GM23248 (cell line): ENCODE measurements at places on chromosomes 12 and 14. TPM values are rescaled to one million over a fixed set of nuclear protein-coding genes. Genes with fewer than 3 reads are reported as not detected.
A peak's percentile ranks its signal among the peaks of the same experiment; 100 is the strongest.

- H3K4me1 ChIP-seq, result peaks cover 61% of the 10 kb centered on the region
- peak overlapping the region; percentile 53 for H3K27ac ChIP-seq
- no peaks in the 10 kb centered on the region for H3K27me3 ChIP-seq
- DNase-seq, result peak; percentile 81
- H3K4me3 ChIP-seq, result peak overlapping the region; percentile 12; the same call in 1 of the 2 replicates
Measured at GRCh38 chr12:89571491-89572195, 45.8 kb upstream of the POC1B start.

DNA sequence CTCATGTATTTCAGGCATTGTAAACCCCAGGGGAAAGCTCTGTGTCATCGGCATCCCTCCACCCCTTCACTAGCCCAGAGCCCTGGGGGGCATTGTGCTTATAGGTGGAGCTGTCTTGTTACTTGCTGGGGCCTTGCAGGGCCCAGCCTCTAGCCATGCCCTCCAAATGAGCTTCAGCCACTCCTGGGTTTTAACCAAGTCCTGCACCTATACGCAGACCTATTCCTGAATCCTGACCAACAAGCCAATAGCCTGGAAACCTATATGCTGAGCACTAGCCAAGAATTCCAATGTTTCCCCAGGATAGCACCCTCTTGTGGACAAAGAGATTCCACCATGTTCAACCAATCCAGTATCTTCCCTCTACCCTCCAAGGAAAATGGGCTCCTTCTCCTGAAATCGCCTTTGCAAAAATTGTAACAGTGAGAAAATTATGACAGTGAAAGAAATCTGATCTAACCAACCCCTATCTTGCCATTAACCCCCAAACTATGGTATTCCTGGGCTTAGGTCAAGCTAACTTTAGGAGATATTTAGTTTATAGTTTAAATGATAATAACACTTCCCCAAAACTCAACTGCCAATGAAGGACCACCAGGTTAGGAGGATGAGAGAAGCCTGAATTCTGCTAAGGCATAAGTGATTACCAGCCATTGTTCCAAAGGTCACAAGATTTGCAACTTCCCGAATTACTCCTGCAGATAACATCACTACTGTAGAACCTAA, 55.5 kb downstream of the TTC7B start:
- DNase-seq, result peak; percentile 40
- no peak overlapping the region for H3K27ac ChIP-seq
- H3K4me1 ChIP-seq, result peaks cover 11% of the 10 kb centered on the region
- no peak overlapping the region for H3K4me3 ChIP-seq
- no peaks in the 10 kb centered on the region for H3K36me3 ChIP-seq

GRCh38 chr14:92675976-92676375, 72.5 kb downstream of the LGMN start:
- H3K27ac ChIP-seq, result no peak overlapping the region
- H3K4me3 ChIP-seq, result no peak overlapping the region
- peaks cover 2% of the 10 kb centered on the region for H3K4me1 ChIP-seq
- no peaks in the 10 kb centered on the region for H3K36me3 ChIP-seq

- no peaks in the 10 kb centered on the region for H3K36me3 ChIP-seq
- H3K27me3 ChIP-seq, result no peaks in the 10 kb centered on the region
- DNase-seq, result peak; percentile 5
- H3K27ac ChIP-seq, result no peak overlapping the region
- no peaks in the 10 kb centered on the region for H3K4me1 ChIP-seq
- no peak overlapping the region for H3K4me3 ChIP-seq
Measured at GRCh38 chr12:130121226-130122000, 40.9 kb upstream of the FZD10 start.

- no peak overlapping the region for H3K4me3 ChIP-seq
- H3K4me1 ChIP-seq, result peaks cover under 1% of the 10 kb centered on the region; the same call in 1 of the 2 replicates
- H3K36me3 ChIP-seq, result no peaks in the 10 kb centered on the region
- no peak for DNase-seq
Measured at GRCh38 chr14:24390701-24391468, 7.9 kb upstream of the NYNRIN start.

GRCh38 chr12:116172224-116172849, 105.2 kb downstream of the MED13L start:
- DNase-seq, result peak; percentile 29
- no peaks in the 10 kb centered on the region for H3K36me3 ChIP-seq

GRCh38 chr12:45601390-45601789, 128.1 kb upstream of the ARID2 start:
- DNase-seq, result no peak
- H3K27ac ChIP-seq, result no peak overlapping the region
- H3K4me1 ChIP-seq, result no peaks in the 10 kb centered on the region

- H3K4me3 ChIP-seq, result no peak overlapping the region
- DNase-seq, result no peak
- peaks cover 48% of the 10 kb centered on the region for H3K4me1 ChIP-seq
- H3K27me3 ChIP-seq, result no peaks in the 10 kb centered on the region
- H3K27ac ChIP-seq, result 0 out of 2 replicates have a peak overlapping the region, but pooled peaks have one; percentile 98
Measured at GRCh38 chr12:10715491-10715890, 7.6 kb downstream of the YBX3 start.

GRCh38 chr14:85580536-85581140, 50.7 kb downstream of the FLRT2 start:
- H3K27me3 ChIP-seq, result no peaks in the 10 kb centered on the region
- peaks cover 39% of the 10 kb centered on the region for H3K4me1 ChIP-seq
- H3K36me3 ChIP-seq, result 0 out of 2 replicates have a peak, but pooled peaks cover 5% of the 10 kb centered on the region
- no peak for DNase-seq

GRCh38 chr12:91111366-91112325, at the start of gene LUM:
Gene LUM (minus strand): TSS chr12:91111494. CDS start chr12:91108979, 2,515 bp downstream.
- peak; percentile 89 for DNase-seq
- H3K27ac ChIP-seq, result peak within 1 kb of the TSS; percentile 69
- H3K4me1 ChIP-seq, result peaks cover 39% of the 10 kb centered on the region
- H3K36me3 ChIP-seq, result no peaks in the 10 kb centered on the region
- peak within 1 kb of the TSS; percentile 86 for H3K4me3 ChIP-seq

DNA sequence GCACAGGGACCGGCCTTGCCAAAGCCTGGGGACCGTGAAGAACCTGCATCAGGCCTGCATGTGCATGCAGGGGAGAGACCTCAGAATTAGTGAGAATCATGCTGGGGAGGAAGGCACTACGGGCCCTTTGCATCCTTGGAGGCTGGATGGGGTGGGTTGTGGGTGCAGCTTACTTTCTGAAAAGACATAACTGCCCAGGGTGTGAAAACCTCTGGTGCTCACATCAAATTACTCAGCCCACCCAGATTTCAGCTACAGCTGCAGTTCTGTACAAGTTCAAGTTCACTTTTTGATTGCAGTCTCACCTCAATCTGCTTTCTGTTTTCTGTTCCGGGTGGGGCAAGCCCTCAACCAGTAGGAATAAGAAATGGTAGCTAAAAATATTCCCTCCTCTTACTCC, 130.6 kb downstream of the SLC15A4 start:
- no peak overlapping the region for H3K4me3 ChIP-seq
- H3K36me3 ChIP-seq, result no peaks in the 10 kb centered on the region
- no peak for DNase-seq
- no peaks in the 10 kb centered on the region for H3K4me1 ChIP-seq
- H3K27ac ChIP-seq, result no peak overlapping the region

DNA sequence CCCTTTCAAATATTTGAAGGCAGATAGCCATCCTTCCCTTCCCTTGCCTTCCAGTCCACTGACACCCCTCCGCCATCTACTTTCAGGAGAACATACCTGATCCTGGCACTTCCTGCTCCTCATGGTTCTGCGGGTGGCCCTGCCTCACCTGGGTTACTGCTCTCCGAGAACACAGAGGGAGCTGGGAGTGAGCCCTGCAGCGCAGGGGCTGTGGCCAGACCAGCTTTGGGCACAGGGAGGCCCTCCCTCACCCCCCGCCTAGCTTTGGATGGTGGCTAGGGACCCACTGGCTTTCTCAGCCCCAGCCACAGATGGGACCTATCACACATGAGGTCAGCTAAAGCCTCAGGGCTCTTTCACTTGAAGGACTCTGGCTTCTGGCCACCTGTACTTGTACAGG, 12.4 kb downstream of the IQSEC3 start:
- DNase-seq, result no peak
- no peaks in the 10 kb centered on the region for H3K36me3 ChIP-seq
- peaks cover 64% of the 10 kb centered on the region for H3K27me3 ChIP-seq
- no peaks in the 10 kb centered on the region for H3K4me1 ChIP-seq
- H3K4me3 ChIP-seq, result no peak overlapping the region

GRCh38 chr12:114936148-114937079, 252.4 kb upstream of the TBX3 start:
- no peak overlapping the region for H3K27ac ChIP-seq
- H3K4me1 ChIP-seq, result peaks cover 32% of the 10 kb centered on the region
- H3K36me3 ChIP-seq, result no peaks in the 10 kb centered on the region
- no peaks in the 10 kb centered on the region for H3K27me3 ChIP-seq

- peaks cover 5% of the 10 kb centered on the region; the same call in 1 of the 2 replicates for H3K4me1 ChIP-seq
- H3K27ac ChIP-seq, result no peak overlapping the region
- H3K36me3 ChIP-seq, result no peaks in the 10 kb centered on the region
- peaks cover 21% of the 10 kb centered on the region for H3K27me3 ChIP-seq
- no peak for DNase-seq
- H3K4me3 ChIP-seq, result no peak overlapping the region
Measured at GRCh38 chr12:56928262-56928661, 5.9 kb downstream of the SDR9C7 start.

Gene WSB2
- total RNA-seq, result 134 and 162 TPM in 2 replicates

Gene CYP46A1
- 0.13 and 0.22 TPM in 2 replicates for total RNA-seq

Gene LTBP2
- 441 and 456 TPM in 2 replicates for total RNA-seq

Gene LMNTD1
- 0.13 and 0.43 TPM in 2 replicates for total RNA-seq

Gene HCAR3
- total RNA-seq, result not detected in 2 replicates
